ENCODE measurements at places on chromosomes 4 and X.
A peak's percentile ranks its signal among the peaks of the same experiment; 100 is the strongest.

- no peak for DNase-seq
These were observed 181.1 kb downstream of the EVC2 start for GRCh38 chr4:5527211-5527610.

- DNase-seq: peak; percentile 60
These were observed 65.8 kb downstream of the TEC start for GRCh38 chr4:48203819-48204218.

DNA sequence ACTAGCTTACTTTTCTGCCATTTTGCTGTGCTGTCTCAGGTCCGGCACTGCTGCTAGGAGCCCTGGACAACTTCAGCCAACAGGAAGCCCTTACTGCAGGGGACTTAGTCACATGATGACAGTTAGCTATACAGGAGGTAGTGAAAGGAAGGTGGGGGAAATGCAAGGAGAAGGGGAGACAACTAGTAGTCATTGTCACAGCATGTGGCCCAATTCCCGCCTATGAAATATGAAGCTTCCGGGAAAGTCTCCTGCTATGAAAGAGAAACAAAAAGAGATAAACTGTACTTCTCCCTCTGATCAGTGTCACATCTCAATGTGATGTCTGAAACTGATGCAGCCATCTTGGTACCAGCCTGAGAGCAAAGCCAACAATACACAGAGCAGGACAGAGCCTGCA is 71.6 kb downstream of the AMELX start:
- DNase-seq: no peak

GRCh38 chr4:1209821-1210220 is 37.4 kb upstream of the SPON2 start:
- no peak for DNase-seq

GRCh38 chr4:44927399-44928380 is 201.3 kb upstream of the GNPDA2 start:
- peak; percentile 60 for DNase-seq

DNA sequence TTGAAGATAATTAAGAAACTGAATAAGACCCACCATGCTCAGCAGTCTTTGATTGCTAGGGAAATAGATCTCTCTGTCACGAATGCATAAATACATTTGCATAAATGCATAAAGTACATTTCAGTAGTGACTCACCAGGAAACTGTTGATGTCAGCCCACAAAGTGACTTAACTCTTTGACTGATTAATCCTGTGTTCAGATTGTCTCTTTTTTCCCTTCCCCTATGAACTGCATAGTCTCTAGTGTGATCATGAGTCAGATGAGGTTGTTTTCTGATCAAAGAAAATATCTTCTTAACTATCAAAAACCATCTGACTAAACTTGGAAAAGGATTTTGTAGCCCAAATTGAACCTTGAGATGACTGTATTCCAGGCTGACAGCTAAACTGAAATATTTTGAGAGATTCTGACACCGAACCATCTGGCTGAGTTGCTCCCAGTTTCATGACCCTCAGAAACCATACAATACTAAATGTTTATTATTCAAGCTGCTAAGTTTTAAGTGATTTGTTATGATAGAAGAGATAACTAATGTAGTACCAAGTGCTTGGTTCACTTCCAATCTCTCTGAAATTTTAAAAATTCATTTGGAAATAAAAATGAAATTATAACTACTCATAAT is 1381.5 kb upstream of the AGA start:
- DNase-seq: no peak

- DNase-seq: no peak
These were observed 85.7 kb upstream of the PTPN13 start for GRCh38 chr4:86508436-86508835.

GRCh38 chrX:103726477-103726876 is 15.8 kb downstream of the TMEM31 start:
- DNase-seq: no peak

- no peak for DNase-seq
These were observed 11.7 kb downstream of the OTUD4 start for GRCh38 chr4:145168581-145169187.

DNA sequence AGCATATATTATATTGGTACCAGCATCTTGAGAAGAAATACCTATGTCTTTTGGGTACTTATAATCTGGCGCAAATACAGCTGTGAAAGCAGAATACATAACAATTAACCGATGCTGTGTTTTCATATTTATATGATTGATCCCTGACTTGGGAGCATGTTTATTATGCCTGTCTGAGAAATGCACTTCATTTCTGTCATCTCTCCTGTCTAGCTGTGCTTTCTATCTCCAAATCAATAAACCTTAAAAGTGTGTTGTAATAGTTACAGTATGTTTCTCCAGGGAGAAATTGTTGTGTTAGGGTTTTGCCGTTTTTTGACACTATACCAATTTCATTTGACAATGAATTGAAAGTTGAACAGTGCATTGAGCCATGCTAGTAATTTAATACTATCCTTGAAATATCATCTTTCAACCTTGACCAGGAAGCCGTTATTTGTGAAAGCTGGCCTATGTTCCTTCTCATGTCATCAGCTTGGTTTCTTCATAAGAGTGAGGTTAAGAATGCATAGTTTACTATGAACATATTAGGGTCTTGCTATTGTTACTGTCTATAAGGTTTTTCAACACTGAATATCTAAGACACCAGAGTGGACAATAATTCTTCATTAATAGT is 206.2 kb upstream of the PCDH18 start:
- no peak for DNase-seq

GRCh38 chrX:151132531-151132930 is 43.9 kb upstream of the GPR50 start:
- DNase-seq: no peak

Data from hematopoietic multipotent progenitor cell (in vitro differentiated cells).